Mucosa of gallbladder (tissue), 1 donor: ENCODE measurements at places on chromosomes 1 and 21. TPM values are rescaled to one million over a fixed set of nuclear protein-coding genes. Genes with fewer than 3 reads are reported as not detected.

MARK1 gene
- 5.1 TPM for total RNA-seq

RGL1 gene
- 13.1 TPM for total RNA-seq

NTNG1 gene
- 1.6 TPM for total RNA-seq

PPP1R15B gene
- total RNA-seq: 38.8 TPM

PARP1 gene
- 68.0 TPM for total RNA-seq

FALEC gene
- 1.1 TPM for total RNA-seq

NEXN gene
- total RNA-seq: 36.5 TPM

LRRC53 gene
- total RNA-seq: not detected

CTSE gene
- total RNA-seq: 105 TPM

LENEP gene
- total RNA-seq: not detected

MAP10 gene
- 2.7 TPM for total RNA-seq

CCT3 gene
- total RNA-seq: 202 TPM

SNRPE gene
- total RNA-seq: 57.7 TPM

EDN2 gene
- total RNA-seq: 0.83 TPM
